ENCODE measurements at places on chromosomes 12 and 14.

- no peak for DNase-seq
Observed at GRCh38 chr14:72517736-72518135, 376.2 kb downstream of the DPF3 start.

DNA sequence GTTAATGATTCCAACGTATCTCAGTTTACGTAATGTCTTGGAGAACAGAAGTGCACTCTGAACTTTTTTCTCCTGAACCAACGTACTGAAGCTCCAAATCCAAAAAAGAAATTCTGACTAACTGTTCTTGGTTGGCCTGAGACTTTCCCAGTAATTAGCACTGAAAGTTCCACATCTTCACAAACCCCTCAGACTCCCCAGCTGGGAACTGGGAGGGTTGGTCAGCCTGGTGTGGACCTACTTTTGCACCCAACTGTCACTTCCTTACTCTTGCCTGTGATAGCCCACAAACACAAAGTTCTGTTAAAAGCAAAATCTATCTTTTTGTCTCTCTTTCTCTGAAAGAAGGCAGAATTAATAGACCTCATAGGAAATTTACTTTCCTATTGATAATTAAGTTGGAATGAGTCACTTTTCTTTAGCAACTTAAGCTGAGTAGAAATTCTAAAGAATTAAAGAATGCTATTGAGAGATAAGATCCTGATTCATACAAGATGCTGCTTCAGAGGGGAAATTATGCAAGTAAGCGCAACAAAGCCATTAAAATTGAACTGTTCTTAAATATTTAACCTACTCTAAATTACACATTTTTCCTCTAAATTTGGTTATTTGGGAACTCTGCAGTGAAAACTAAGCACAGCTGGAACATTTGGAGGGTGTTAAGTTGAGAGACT, 155.0 kb downstream of the EPS8 start:
- no peak for DNase-seq

DNA sequence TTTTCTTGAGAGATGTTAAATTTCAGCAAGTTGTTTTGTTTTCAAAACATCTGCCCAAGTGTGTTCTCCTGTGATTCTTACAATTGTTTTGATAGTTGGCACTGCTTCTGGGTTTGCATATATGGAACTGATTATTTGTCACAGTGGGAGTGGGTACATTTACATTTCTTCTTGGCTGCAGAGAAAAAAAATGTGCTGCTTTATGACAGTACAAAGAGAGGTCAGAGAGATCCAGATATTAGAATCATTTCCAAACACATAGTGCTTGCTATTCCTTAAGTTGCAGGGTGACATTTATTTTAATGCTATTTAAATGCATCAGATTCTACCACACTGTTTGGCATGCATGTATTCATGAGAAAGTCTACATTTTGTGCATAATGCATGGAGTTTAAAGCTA, 303.5 kb upstream of the MDGA2 start:
- no peak for DNase-seq

DNA sequence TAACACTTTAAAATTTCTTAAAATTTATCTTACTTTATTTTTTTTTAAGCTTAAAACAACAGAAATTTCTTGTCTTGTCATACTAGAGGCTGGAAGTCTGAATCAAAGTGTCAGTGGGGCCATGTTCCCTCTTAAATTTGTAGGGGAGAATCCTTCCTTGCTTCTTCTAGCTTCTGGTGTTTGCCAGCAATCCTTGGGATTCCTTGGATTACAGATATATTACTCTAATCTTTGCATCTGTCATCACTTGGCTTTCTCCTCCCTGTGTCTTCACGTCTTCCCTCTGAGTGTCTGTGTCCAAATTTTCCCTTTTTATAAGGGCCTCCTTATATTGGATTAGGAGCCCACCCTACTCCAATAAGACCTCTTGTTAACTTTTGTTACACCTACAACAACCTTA, 135.6 kb upstream of the PTPRB start:
- no peak for DNase-seq

GRCh38 chr14:100011628-100012325, 53.4 kb upstream of the EVL start:
- DNase-seq, result no peak

- DNase-seq, result no peak
Observed at GRCh38 chr12:19988001-19988400, 380.3 kb upstream of the PDE3A start.

DNA sequence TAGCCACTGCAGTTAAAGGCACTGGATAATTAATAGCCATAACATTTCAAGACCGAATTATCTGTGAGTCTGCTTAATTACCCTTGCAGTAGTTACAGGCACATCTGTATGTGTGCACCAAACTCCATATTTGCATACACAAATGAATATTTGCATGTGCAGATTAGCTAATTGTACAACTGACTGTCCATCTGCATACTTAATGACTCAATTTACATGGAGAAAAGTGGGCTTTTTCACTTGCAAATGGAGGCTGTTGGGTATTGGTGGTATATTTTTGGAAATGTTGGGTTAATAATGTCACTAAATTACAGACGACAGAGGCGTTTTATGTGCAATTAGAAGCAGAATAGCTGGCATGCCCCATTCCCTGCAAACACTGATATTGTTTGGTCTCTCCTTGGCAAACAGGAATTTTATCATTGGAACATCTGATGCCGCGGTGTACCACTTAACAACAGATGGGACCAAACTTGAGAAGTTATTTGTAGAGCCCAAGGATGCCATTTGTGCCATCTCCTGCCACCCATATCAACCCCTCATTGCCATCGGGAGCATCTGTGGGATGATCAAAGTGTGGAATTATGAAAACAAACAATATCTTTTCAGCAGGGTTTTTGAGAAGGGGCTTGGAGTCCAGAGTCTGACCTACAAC, 39.6 kb downstream of the CFAP251 start:
- no peak for DNase-seq

GRCh38 chr14:94632305-94632590, 20.1 kb downstream of the SERPINA3 start:
- DNase-seq, result no peak

- no peak for DNase-seq
Observed at GRCh38 chr12:127655691-127656090, 611.3 kb upstream of the TMEM132C start.

GRCh38 chr12:16281157-16281556, 3.7 kb upstream of the SLC15A5 start:
- peak; percentile 88 for DNase-seq

DNA sequence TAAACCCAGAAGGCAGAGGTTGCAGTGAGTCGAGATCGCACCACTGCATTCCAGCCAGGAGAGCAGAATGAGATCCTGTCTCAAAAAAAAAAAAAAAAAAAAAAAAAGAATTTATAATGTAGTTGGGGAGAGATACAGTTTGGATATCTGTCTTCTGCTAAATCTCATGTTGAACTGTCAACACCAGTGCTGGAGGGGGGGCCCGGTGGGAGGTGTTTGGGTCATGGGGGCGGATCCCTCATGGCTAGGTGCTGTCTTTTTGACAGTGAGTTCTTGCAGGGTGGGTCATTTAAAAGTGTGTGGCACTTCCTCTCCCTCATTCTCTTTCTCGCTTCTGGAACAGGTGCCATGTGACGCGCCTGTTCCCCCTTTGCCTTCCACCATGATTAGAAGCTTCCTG, 32.8 kb downstream of the CLIP1 start:
- DNase-seq, result no peak

DNA sequence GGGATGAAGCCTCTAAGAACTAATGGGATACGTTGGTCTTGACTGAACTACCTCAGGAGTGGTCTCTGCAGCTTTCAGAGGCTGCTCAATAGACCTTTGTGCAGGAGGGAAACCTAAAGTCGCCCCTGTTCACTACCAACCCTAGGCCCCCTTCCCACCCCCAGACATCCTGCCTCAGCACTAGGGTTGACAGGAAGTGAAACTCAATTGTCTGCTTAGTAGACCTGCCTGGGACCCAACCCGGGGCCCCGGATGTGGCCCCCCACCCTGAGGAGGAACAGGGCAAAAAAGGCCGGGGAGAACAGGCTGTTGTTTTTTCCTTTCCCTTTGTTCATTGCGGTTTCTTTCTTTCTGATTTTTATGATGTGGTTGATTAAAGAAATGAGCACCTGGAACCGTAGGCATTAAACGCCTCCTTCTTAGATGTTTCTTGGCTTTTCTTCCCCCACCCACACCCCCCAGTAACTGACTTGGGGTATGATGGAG, 1.6 kb upstream of the DGKA start:
- peak; percentile 17 for DNase-seq

DNA sequence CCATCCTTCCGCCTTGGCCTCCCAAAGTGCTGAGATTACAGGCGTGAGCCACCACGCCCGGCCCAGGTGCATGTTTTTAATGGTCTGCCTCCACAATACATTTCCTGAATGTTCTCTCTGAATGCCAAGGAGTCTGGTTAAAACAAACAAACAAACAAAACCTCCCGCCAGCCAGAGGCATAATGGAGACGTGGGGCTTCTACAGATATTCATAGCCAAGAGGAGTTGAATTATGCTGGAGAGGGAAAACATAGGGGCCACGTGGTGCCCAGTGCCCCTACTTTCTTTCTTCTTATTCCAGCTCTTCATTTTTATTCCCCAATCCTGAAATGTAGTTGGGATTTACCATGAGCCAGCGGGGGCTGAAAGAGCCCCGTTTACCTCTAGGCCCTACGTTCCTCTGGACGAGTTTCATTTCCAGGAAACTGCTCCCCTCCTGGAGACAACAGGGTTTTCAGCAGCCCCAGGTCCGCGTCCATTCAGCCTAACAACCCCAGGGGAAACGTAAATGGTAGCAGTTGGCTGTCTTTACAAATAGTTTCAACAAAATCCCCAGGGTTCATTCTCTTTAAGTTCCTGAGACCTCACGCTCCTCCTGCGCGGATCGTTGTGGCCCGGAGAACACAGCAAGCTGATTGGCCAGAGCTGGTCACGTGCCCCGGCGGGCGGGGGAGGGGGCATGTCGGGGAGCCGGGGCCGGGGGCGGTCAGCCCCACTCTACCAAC, 108.5 kb upstream of the ESRRB start:
- peak; percentile 69 for DNase-seq

DNA sequence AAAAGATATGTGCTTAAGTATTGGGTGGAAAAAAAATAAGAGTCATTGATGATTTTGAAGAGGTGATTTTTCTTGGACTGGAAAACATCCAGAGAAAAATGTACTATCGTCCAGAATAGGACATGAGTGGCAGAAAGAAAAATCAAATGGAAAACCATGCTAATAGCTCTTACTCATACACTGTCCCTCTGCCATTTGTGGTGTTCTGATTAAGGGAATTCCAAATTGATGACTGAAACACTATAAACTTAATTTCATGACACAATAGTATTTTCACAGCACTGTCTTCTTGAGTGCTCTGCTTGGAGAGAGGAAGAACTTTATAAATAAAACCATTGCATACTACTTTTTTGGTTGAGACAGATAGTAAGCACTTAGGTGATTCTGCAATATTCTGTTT, 72.4 kb downstream of the USP15 start:
- DNase-seq, result no peak

DNA sequence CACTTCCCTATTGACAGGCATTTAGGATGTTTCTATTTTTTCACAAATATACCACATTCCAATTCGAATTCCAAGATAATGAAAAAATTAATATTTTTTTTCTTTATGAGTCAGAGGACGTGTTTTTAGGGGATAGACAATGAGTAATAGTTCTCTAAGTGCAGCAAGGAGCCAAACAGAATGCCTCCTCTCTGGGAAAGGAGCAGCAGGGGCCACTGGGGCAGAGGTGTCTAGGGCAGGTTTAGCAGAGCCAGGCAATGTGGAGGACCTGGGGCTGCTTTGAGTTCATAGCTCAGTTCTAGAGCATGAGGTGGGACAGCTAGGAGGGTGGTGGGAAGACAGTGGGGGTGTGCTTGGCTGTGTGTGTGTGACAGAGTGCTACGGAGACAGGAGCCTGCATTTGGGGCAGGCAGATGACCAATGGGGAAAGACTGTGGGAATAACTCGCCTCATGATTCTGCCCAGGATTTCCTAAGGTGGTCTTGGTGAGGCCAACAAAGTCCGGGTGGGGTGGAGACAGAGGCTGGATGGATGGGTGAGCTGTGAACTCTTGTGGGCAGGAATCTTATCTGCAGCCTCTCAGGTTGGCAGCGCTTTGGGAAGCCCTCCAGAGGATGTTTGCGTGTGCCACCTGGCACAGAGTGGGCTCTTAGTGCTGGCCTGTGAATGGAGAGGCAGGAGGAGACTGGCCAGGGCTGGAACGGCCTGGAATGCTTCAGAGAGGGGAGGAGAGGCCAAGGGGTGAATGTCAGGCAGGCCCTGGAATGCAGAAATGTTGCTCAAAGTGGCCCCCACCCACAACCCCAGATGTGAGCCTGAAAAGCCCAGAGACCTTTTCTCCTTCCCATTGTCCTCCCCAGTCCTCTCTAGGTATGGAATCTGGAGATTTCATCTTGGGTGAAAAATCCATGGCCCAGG, 2.4 kb upstream of the KRT7 start:
- DNase-seq, result no peak

- no peak for DNase-seq
Observed at GRCh38 chr14:93654599-93654998, 133.7 kb downstream of the PRIMA1 start.

- no peak for DNase-seq
Observed at GRCh38 chr14:100747021-100747586, 20.4 kb downstream of the DLK1 start.

DNA sequence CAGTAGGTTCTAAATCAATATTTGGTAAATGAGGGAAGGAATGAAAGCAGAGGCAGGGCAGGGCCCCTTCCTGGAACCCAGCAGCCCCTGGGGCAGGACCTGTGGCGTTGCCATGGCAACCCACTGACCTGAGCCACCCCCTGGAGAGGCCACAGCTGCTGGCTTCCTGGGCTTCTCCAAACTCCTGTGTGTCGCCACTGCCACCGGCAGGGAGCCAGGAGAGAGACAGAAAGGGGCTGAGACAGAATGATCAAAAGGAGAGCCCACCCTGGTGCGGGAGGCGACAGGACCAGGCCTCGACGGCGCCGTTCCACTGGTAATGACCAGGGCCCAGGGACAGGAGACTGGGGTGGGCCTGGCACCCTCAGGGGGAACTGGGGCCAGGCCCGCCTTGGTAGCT, 18.2 kb downstream of the RFX4 start:
- no peak for DNase-seq

DNA sequence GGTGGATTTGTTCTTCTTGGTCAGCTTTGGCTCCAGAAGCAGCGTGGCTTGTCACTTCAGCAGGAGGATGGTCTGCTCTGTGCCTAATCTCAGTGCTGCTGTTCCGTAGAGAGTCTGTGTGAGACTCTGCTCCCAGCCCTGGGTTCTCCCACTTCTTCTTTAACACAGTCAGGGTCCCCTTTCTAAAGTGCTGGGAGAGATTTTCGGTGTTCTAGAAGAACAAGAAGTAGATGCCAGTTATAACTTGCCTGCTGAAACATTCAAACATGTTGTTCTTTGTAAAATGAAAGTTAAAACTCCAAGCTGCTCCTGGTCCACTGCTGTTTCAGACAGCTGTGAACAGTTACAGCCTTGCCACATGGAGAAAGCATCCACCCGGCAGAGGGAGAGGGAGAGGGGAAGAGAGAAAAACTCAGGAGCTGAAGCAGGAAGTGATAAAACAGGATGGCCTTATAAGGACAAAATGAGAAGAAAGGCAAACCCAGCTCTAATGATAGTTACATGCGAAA, 55.2 kb upstream of the CERS5 start:
- DNase-seq, result peak; percentile 95

DNA sequence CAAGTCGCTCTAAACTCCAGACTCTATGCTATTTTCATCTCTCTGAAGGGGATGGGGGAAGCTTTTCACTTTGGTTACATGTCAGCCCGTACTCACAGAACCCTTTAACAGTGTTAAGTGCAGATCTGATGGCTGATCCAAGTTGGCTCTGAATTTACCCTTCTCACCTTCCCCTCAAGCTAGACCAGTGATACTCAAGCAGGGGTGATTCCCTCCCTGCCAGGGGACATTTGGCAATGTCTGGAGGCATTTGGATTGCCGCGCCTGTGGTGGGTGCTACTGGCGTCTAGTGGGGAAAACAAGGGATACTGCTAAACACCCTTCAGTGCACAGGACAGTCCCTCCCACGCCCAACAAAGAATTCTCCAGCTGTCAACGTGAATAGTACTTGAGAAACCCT, 6.0 kb upstream of the TEX52 start:
- no peak for DNase-seq

All from muscle of back (tissue), 13 donors.